ENCODE measurements at places on chromosomes 3 and 15.

DNA sequence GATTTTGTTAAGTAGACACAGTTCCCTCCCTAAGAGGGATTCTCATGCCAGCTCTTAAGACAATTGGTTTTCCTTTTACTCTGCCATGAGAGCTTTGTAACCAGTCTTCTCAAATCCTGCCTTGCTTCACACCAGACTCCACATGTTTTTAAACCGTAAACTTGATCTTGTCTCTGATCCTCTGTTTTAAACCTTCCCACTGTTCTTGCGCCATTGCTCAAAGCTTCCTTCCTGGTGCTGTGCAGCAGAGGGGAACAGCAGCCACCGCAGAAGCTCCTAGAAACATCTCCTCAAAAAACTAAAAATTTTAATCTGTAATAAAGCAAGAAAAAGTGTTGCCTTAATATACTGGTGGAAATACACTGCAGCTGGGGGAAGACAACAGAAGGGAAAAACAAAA is 154.5 kb upstream of the SATB1 start:
- no peak for DNase-seq

GRCh38 chr3:100330651-100331050 is 3.9 kb upstream of the NIT2 start:
- DNase-seq, result no peak

DNA sequence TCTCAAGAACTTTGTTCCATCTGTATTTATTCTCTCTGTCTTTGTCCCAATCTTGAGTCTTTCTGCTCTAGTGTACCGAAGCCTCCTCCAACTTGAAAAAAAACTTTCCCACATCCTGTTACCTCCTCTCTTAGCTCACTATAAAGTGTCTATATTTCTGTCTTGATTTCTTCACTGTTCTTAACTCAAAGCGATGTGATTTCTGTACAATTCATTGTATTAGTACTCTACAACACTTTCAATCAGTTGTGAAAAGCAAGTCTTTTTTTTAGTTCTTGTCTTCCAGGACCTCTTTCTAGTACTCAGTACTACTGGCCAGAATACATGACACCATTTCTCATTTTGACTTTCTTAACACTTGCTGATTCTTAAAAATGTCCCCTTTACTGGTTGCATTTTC is 353.5 kb upstream of the SATB1 start:
- DNase-seq, result no peak

DNA sequence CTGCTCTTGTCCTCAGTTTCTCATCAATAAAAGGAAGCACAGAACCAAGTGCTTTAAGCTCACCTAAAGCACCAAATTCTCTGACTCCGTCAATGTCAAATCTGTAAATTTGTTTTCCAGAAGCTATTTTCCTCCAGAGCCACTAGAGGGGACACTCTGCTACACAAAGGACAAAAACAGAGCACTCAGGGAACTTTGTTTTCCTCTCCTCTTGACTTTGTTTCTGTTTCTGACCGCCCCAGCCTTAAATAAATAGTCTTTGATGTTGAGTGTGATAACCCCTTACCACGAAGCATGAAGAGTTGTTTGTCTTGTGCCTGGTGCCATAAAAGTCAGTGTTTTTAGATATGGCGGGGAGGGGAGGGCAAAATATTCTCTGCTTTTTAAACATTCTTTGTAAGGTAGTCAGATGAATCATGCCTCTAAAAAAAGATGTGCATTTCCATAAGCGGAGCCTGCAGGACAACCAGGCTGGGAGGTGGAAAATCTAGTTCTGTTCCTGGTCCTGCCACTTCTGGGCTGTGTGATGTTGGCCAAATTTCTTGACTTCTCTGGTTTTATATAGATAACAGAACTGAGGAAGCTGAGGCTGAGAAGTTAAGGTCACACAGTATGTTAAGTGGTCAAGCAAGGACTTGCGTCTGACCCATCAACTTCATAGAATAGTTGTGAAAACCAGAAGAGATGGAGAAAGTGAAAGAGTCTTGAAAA is 7.3 kb upstream of the ZBTB38 start:
- no peak for DNase-seq

DNA sequence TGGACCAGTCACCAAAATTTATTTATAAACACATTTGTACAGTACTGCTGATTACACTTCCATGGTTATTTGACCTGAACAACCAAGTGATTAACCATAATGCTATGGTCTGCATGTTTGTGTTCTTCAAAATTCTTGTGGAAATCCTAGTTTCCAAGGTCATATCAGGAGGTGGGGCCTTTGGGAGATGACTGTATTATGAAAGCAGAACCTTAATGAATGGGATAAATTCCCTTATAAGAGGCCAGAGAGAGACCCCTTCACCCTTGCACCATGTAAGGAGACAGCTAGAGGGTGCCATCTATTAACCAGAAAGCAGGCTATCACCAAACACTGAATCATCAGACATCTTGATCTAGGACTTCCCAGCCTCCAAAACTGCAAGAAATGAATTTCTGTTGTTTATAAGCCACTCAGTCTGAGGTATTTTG is 1.9 kb downstream of the SCAPER start:
- DNase-seq, result no peak

DNA sequence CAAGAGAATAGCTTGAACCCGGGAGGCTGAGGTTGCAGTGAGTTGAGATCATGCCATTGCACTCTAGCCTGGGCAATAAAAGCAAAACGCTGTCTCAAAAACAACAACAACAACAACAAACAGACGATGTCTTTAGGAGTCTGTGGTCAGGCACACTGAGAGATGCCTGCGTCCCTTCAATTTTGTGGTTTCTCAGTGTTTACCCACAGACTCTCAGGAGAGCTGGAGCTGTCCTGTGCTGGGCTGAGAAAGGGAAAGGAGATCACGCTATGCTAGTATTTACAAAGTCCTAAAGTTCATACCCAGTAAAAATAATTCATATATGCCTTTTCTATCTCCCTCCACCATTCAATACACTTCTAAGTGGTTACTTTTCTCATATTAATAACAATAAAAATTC is 6.3 kb downstream of the LAMP3 start:
- DNase-seq, result no peak

DNA sequence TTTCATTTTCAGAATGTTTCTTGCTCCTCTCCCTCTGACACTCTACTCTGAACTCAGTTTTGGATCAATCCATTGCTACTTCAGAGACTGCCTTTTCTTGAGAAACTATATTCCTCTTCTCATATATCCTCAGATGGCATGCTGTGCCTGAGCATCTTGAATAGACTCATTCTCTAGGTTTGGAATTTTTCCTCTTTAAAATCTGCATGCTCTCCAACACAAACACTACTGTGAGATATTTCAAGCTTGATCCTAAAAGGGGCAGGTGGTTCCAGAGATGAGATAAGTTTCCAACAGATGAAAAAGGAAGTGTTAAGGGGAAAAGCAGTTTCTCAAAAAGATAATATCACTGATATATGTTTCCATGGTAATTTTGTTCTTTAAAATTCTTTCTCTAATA is 742.2 kb upstream of the EPHA6 start:
- DNase-seq, result no peak
